Tibial nerve (tissue), 4 donors: ENCODE measurements at places on chromosomes 11 and 22. TPM values are rescaled to one million over a fixed set of nuclear protein-coding genes. Genes with fewer than 3 reads are reported as not detected.
A peak's percentile ranks its signal among the peaks of the same experiment; 100 is the strongest.

The KRTAP5-7 gene
- not detected for total RNA-seq

The CSF2RB gene
- total RNA-seq: 14.3 TPM

- no peak overlapping the region for H3K4me3 ChIP-seq
- no peak overlapping the region for H3K27ac ChIP-seq
- no peak for DNase-seq
- no peaks in the 10 kb centered on the region for H3K27me3 ChIP-seq
- H3K4me1 ChIP-seq: no peaks in the 10 kb centered on the region
- H3K36me3 ChIP-seq: no peaks in the 10 kb centered on the region
These were observed 10.4 kb downstream of the MYRF start for GRCh38 chr11:61762798-61763197.

DNA sequence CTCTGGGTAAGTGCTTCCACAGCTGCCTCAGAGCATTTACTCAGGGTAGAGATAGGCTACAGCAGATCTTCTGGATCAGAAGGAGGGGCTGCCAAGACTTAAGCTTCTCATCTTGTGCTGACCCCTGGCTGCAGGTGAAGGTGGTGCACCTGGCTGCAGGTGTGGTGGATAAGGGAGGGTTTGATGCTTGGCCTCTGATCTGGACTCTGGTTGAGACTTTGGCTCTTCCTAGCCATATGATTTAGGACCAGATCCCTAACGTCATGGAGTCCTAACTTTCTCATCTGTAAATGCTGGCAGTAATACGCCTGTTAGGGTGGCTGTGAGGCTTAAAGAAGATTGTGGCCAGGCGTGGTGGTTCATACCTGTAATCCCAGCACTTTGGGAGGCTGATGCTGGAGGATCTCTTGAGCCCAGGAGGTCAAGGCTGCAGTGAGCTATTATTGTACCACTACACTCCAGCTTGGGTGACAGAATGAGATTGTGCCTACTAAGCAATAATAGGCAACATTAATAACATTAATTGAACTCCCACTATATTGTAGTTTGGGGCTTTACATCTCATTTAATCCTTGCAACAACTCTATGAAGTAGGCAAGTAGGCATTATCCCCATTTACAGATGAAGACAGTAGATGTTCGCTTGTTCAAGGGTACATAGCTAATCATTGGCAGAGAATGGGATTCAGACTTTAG, 10.7 kb downstream of the DTX4 start:
- no peak for DNase-seq
- no peaks in the 10 kb centered on the region for H3K27me3 ChIP-seq
- H3K4me3 ChIP-seq: no peak overlapping the region
- no peak overlapping the region for H3K27ac ChIP-seq
- no peaks in the 10 kb centered on the region for H3K4me1 ChIP-seq

- no peak overlapping the region for H3K27ac ChIP-seq
- DNase-seq: peak; percentile 35
- no peaks in the 10 kb centered on the region for H3K27me3 ChIP-seq
- H3K36me3 ChIP-seq: peaks cover 100% of the 10 kb centered on the region
- H3K4me1 ChIP-seq: no peaks in the 10 kb centered on the region
These were observed 43.4 kb downstream of the CPT1A start for GRCh38 chr11:68798221-68798813.

GRCh38 chr22:23128269-23129108, 13.3 kb downstream of the RSPH14 start:
- no peak overlapping the region for H3K4me3 ChIP-seq
- DNase-seq: peak; percentile 77
- H3K4me1 ChIP-seq: peaks cover 20% of the 10 kb centered on the region
- H3K27me3 ChIP-seq: no peaks in the 10 kb centered on the region
- H3K36me3 ChIP-seq: no peaks in the 10 kb centered on the region
- peak overlapping the region; percentile 7 for H3K27ac ChIP-seq

GRCh38 chr22:47188261-47189055, 426.0 kb downstream of the TBC1D22A start:
- no peaks in the 10 kb centered on the region for H3K4me1 ChIP-seq
- H3K36me3 ChIP-seq: no peaks in the 10 kb centered on the region
- H3K4me3 ChIP-seq: no peak overlapping the region
- DNase-seq: peak; percentile 7

DNA sequence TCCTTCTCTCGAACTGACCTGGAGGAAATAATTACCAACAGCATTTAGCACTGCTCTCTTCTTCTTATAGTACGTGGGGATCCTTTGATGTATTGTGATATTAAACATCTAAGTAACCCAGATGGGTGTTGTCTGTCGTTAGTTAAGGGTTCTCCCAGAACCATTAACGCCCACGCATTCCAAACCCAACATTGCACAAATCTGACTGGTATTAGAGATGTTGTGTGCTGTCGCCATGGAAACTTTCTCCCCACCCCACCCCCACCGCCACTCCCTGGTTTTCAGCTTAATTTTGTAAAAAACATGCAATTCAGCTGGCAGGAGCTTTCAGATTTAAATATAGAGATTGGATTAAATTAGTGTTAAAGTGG, 1495.2 kb downstream of the TBC1D22A start:
- no peaks in the 10 kb centered on the region for H3K36me3 ChIP-seq
- H3K4me3 ChIP-seq: no peak overlapping the region
- no peaks in the 10 kb centered on the region for H3K27me3 ChIP-seq
